Peyer's patch (tissue), 4 donors: ENCODE measurements at places on chromosomes 1 and 21. TPM values are rescaled to one million over a fixed set of nuclear protein-coding genes. Genes with fewer than 3 reads are reported as not detected.

HPDL gene
- total RNA-seq: 8.6 TPM

LRRC38 gene
- not detected for total RNA-seq

ZNF683 gene
- total RNA-seq: not detected

SETDB1 gene
- 67.7 TPM for total RNA-seq

WNT2B gene
- 5.8 TPM for total RNA-seq

ETV3L gene
- total RNA-seq: not detected

TEKT2 gene
- total RNA-seq: not detected

USP1 gene
- 21.0 TPM for total RNA-seq

FCRL4 gene
- not detected for total RNA-seq

AGO3 gene
- total RNA-seq: 14.5 TPM

- H3K36me3 ChIP-seq: no peaks in the 10 kb centered on the region
- no peaks in the 10 kb centered on the region for H3K27me3 ChIP-seq
- no peak overlapping the region for H3K4me3 ChIP-seq
- H3K27ac ChIP-seq: no peak overlapping the region
- DNase-seq: no peak
- no peaks in the 10 kb centered on the region for H3K4me1 ChIP-seq
Observed at GRCh38 chr1:86849756-86850155, 64.2 kb downstream of the SELENOF start.

- no peak overlapping the region for H3K27ac ChIP-seq
- no peaks in the 10 kb centered on the region for H3K36me3 ChIP-seq
- no peaks in the 10 kb centered on the region for H3K27me3 ChIP-seq
- no peak overlapping the region for H3K4me3 ChIP-seq
- no peak for DNase-seq
- no peaks in the 10 kb centered on the region for H3K4me1 ChIP-seq
Observed at GRCh38 chr1:172809750-172810149, 150.8 kb downstream of the FASLG start.

DNA sequence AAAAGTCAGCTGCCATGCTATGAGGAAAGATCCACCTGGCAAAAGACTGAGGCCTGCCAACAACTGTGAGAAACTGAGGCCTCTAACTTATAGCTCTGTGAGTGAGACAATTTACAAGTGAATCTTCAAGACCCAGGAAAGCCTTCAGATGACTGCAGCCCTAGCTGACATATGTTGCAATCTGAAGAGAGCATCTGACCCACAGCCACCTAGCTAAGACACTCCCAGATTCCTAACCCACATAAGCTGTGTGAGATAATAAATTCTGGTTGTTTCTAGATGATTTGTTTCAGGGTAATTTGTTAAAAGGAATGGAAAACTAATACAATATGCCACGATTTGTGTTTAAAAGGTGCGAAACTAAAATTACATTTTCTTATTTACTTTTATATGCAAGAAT, 55.1 kb downstream of the HFM1 start:
- DNase-seq: no peak
- H3K4me1 ChIP-seq: no peaks in the 10 kb centered on the region
- H3K36me3 ChIP-seq: no peaks in the 10 kb centered on the region
- no peak overlapping the region for H3K27ac ChIP-seq

GRCh38 chr1:175361476-175361875, 168.9 kb upstream of the KIAA0040 start:
- H3K4me3 ChIP-seq: no peak overlapping the region
- H3K27ac ChIP-seq: no peak overlapping the region
- H3K36me3 ChIP-seq: no peaks in the 10 kb centered on the region
- no peaks in the 10 kb centered on the region for H3K27me3 ChIP-seq
- no peak for DNase-seq
- H3K4me1 ChIP-seq: no peaks in the 10 kb centered on the region

DNA sequence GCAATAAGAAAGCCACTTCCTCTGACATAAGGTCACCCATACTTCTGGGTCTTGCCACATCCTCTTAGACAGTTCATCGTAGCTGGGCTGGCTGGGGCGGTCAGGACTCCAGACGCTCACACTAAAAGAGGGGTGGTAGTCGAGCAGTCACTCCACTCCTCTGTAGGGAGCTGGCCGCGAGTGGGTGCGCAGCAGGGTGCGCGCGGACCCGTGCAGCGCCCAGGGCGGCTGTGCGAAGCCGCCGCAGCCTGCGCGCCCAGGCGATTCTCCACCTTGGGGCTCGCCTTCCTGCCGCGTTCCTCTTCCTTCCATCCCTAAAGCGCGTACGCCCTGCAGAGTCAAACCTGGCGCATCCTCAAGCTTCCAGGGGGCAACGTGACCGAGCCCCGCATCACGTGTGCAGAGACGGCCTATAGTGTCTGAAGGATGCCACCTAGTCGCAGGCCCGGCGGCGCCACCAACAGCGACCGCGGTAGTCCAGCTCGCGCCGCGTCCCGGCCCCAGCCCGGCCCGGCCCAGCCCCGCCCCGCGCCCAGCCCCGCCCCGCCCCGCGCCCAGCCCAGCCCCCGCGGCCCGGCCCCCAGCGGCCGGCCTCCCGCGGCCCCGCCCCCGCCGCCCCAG, 360 bp upstream of the PRDX6 start:
- H3K27ac ChIP-seq: peak overlapping the region; percentile 92
- peak overlapping the region; percentile 83 for H3K4me3 ChIP-seq
- DNase-seq: peak; percentile 91
- no peaks in the 10 kb centered on the region for H3K27me3 ChIP-seq

DNA sequence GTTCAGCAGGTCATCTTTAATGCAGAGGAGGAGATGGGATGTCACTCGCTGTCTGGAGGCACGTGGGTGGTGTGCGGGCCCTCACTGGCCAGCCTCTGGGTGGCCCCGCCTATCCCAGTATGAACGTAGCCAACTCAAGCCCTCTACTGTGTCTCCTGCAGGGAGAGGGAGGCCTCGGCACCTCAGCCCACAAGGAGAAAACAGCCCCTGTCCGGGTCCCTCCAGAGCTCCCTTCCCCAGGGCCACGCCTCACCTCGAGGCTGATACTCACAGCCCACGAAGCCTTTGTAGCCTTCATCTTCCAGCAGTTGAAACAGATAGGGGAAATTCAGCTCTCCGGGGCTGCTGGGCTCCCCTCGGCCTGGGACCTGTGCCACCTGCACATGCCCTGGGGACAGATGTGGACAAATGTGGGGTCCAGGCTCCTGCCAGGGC, 2.6 kb downstream of the HYI start:
- H3K4me3 ChIP-seq: no peak overlapping the region
- no peak overlapping the region for H3K27ac ChIP-seq
- H3K27me3 ChIP-seq: no peaks in the 10 kb centered on the region
- H3K4me1 ChIP-seq: no peaks in the 10 kb centered on the region
- H3K36me3 ChIP-seq: peaks cover 54% of the 10 kb centered on the region

DNA sequence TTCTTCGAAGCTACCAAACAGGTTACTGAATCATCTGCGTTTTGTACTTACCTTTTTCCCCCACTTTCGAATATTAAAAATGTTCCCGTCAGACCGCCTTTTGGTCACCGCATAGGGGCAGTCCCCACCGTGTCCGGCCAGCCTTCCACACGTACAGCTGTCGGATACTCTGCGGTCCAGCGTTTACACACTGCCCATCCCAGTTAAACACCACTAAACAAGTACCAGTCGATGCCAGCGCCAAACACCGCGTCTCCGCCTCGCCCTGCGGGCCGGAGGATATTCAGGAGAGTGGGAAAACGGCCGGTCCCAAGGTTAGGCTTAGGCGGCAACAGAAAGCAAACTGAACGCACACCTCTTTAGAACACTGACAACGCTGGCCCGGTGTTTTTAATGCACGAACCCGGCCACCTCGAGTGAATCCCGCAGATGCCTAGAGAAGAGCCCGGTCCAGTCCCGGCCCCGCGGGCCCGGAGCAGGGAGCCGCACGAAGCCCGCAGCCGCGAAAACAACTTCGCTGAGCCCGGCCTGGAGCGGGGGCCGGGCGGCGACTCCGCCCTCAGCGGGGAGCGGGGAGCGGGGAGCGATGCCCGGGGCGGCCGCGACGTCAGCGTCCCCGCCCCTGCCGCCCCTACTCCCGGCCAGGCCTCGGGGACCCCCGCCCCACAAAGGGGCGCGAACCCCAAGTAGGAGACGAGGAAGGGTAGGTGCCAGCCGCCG, 730 bp upstream of the PHF13 start:
- H3K4me1 ChIP-seq: peaks cover 11% of the 10 kb centered on the region
- H3K36me3 ChIP-seq: peaks cover under 1% of the 10 kb centered on the region
- H3K27ac ChIP-seq: peak overlapping the region; percentile 93
- H3K27me3 ChIP-seq: no peaks in the 10 kb centered on the region
- peak overlapping the region; percentile 86 for H3K4me3 ChIP-seq
- DNase-seq: peak; percentile 68

DNA sequence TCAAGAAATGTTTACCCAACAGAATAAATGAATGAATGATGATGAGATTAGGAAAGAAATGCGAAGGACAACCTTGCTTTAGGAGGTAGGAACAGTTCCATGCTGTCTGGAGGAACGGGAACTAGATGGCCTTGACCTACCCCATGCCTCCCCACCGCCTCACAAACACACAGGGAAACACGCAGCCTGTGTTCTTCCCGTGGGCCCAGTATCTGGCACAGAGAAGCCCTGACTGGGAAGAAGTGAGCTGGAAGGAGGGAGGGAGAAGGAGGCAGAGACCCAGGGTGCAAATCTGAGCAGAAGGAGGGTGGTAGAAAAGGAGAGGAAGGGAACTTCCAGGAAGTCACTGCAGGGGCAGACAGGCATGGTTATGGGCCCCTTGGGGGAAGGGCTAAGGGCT, 3.5 kb upstream of the ADORA1 start:
- no peak overlapping the region for H3K27ac ChIP-seq
- no peaks in the 10 kb centered on the region for H3K27me3 ChIP-seq
- DNase-seq: no peak
- no peak overlapping the region for H3K4me3 ChIP-seq

DNA sequence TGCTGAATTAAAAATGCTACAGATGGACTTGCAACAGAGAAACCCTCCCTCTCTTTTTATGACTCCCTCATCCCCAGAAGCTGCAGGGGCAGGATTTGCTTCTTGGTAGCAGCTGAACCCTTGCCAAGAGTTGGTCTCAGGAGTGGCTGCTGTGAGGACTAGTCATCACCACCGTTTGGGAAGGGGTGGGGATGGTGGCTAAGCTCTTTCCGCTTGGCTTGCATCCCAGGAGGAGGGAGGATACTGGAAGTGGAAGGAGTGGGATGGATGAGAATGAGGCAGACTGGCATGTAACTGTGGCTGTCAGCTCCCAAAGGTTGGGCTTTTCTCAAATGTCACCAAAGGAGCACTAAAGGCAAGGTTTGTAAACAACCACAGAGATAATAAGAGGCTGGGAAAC, 50.8 kb upstream of the COL24A1 start:
- H3K36me3 ChIP-seq: no peaks in the 10 kb centered on the region
- no peaks in the 10 kb centered on the region for H3K4me1 ChIP-seq
- H3K27me3 ChIP-seq: no peaks in the 10 kb centered on the region
- H3K27ac ChIP-seq: no peak overlapping the region
- DNase-seq: no peak

DNA sequence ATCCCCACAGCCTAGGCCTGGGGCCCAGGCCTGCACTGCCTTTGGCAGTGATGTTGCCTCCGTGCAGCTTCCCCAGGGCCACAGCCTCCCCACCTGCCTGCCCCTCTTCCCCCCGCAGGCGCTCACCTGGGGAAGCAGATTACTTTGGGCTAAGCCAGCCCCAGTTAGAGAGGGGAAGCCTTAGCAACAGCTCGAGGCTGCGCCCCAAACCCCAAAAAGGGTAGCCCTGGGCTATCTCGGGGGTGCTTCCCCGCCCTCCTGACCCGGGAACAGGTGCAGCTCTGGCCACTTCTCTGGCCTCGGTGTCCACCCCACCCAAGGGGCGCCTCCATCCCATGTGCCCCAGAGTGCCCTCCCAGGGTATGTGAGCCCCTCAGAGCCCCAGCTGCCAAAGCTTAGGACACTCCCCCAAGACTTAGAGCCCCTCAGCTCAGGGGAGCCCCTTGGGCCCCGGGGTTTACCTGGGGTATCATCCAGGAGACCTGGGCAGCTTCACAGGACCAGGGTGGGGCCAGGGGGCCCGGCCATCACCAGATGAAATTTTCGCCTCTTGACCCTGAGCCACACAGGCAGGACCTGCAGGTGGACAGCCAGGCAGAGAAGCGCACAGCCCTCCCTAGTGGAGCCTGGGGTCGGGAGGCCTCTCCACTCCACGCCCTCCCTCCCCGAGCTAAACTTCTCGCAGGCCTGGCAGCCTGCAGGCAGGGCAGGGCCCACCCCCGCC, 3.3 kb upstream of the TTC34 start:
- no peaks in the 10 kb centered on the region for H3K36me3 ChIP-seq
- DNase-seq: no peak
- no peak overlapping the region for H3K27ac ChIP-seq
- no peaks in the 10 kb centered on the region for H3K27me3 ChIP-seq
- H3K4me1 ChIP-seq: no peaks in the 10 kb centered on the region

GRCh38 chr1:24632832-24633175, 10.3 kb upstream of the SRRM1 start:
- H3K4me1 ChIP-seq: no peaks in the 10 kb centered on the region
- H3K4me3 ChIP-seq: no peak overlapping the region
- H3K27me3 ChIP-seq: no peaks in the 10 kb centered on the region
- no peak overlapping the region for H3K27ac ChIP-seq
- H3K36me3 ChIP-seq: no peaks in the 10 kb centered on the region

DNA sequence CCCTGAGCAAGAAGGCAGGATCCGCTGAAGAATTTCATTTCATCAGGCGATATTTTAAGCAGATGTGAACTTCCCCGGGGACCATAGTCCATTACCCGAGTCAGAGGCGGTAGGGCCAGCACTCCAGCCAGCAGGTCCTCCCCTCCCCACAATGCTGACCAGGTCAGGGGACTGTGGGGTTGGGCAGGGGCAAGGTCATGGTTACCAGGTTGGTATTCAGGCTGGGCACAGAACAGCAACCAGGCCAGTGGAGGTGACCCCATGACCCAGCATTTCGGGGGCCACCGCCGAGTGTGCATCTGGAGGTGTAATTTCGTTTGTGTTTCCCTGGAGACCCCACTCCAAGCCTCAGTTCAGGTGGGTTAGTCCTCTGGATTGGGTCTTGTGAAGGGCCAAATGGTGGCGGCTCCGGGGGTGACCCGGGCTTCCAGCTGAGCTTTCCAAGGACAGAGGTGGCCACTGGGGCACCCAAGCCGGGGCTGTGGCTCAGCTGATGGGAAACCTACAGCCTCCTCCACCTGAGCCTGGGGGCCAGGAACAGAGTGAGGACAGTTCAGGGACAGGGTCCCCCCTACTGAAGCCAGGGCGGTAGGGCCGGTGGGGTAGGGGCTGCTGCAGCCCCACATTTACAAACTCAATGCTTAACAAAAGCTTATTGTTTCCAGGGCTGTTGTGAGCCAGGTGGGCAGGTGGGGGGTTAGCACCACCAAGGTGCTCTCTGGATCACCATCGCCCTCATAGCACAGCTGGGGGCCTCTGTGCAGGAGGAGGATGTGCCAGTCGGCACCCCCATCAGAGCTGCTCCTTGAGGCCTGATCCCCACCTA, 2.8 kb downstream of the PRDM16 start:
- H3K4me3 ChIP-seq: no peak overlapping the region
- no peak overlapping the region for H3K27ac ChIP-seq
- no peaks in the 10 kb centered on the region for H3K27me3 ChIP-seq

DNA sequence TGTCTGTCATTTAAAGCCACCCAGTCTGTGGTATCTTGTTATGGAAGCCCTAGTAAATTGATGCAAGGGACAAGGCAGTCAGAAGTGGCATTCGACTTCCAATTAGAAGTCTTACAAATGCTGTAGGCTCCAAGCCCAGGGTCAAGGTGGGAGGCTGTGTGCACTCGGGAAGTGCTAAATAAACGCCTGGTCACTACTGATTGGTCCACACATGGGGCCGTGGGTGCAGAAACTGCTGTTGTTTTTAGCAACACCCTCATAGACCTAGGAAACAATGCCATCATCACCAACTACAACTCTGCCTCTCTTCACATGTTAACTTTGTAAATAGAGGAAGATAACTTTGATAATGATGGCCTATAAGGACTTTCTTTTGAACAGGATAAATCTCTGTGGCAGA, 20.2 kb upstream of the ZBTB21 start:
- H3K4me1 ChIP-seq: no peaks in the 10 kb centered on the region
- H3K4me3 ChIP-seq: no peak overlapping the region
- DNase-seq: peak; percentile 4
